ENCODE measurements at places on chromosomes 2 and 18. TPM values are rescaled to one million over a fixed set of nuclear protein-coding genes. Genes with fewer than 3 reads are reported as not detected.

Gene GPR55
- not detected for total RNA-seq

Gene CIDEA
- not detected for total RNA-seq

Gene SCTR
- total RNA-seq, result not detected

Gene PCARE
- total RNA-seq, result not detected

Gene LRATD1
- total RNA-seq, result 0.17 TPM

Gene LIMS2
- 10.2 TPM for total RNA-seq

Gene ITGB6
- 0.87 TPM for total RNA-seq

Gene KCNG2
- total RNA-seq, result not detected

Gene ALLC
- not detected for total RNA-seq

Gene ZDBF2
- 1.3 TPM for total RNA-seq

Gene MC4R
- not detected for total RNA-seq

Gene NETO1
- total RNA-seq, result not detected

Gene MYL1
- total RNA-seq, result not detected

Gene USP40
- 22.5 TPM for total RNA-seq

Gene NTSR2
- 0.08 TPM for total RNA-seq

Gene EGR4
- total RNA-seq, result 0.19 TPM

Gene CYP27C1
- total RNA-seq, result 3.3 TPM

Gene COLEC11
- 0.53 TPM for total RNA-seq

Gene SRD5A2
- total RNA-seq, result 0.02 TPM

Gene PROM2
- total RNA-seq, result not detected

Gene KCNJ3
- total RNA-seq, result not detected

Gene DSEL
- 0.41 TPM for total RNA-seq

Gene NHEJ1
- 19.0 TPM for total RNA-seq

Gene NOL4
- total RNA-seq, result not detected

Gene DSG4
- not detected for total RNA-seq

Gene SLC4A5
- 0.29 TPM for total RNA-seq

Gene VAMP5
- 0.16 TPM for total RNA-seq

Gene HS6ST1
- 12.0 TPM for total RNA-seq

Data from A549 treated with AZD2906 at 1 μM for 4 hours (cell line).